ENCODE measurements at places on chromosomes 2 and 18. TPM values are rescaled to one million over a fixed set of nuclear protein-coding genes. Genes with fewer than 3 reads are reported as not detected.

The PPP3R1 gene
- polyA plus RNA-seq = 25.9 TPM

DNA sequence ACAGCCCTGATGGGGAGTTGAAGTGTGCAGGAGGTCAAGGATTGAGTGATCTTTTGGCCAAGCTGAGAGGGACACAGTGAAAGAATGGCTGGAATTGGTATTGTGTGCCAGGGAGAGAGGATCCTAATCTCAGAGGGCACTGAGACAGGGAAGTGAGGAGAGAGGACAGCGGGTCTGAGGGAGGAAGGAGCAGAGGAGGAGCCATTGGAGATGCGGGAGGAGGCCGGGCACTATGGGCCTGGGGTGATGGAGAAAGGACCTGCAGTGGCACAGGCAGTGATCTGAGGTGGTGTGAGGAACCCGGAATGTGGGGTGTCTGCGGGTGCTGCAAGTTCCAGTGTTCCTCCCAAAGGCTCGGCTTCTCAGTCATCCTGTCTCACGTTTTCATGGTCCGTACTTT, 26.8 kb downstream of the RNF144A start:
- no peaks in the 10 kb centered on the region for H3K4me1 ChIP-seq
- DNase-seq = no peak
- no peak overlapping the region for H3K4me3 ChIP-seq
- H3K27ac ChIP-seq = no peak overlapping the region

GRCh38 chr2:15980605-15981098, 40.3 kb downstream of the MYCN start:
- DNase-seq = no peak
- H3K27ac ChIP-seq = no peak overlapping the region
- H3K36me3 ChIP-seq = no peaks in the 10 kb centered on the region

GRCh38 chr2:71700041-71700657, 246.8 kb downstream of the DYSF start:
- no peak overlapping the region for H3K27ac ChIP-seq
- H3K27me3 ChIP-seq = no peaks in the 10 kb centered on the region
- no peak overlapping the region for H3K4me3 ChIP-seq

DNA sequence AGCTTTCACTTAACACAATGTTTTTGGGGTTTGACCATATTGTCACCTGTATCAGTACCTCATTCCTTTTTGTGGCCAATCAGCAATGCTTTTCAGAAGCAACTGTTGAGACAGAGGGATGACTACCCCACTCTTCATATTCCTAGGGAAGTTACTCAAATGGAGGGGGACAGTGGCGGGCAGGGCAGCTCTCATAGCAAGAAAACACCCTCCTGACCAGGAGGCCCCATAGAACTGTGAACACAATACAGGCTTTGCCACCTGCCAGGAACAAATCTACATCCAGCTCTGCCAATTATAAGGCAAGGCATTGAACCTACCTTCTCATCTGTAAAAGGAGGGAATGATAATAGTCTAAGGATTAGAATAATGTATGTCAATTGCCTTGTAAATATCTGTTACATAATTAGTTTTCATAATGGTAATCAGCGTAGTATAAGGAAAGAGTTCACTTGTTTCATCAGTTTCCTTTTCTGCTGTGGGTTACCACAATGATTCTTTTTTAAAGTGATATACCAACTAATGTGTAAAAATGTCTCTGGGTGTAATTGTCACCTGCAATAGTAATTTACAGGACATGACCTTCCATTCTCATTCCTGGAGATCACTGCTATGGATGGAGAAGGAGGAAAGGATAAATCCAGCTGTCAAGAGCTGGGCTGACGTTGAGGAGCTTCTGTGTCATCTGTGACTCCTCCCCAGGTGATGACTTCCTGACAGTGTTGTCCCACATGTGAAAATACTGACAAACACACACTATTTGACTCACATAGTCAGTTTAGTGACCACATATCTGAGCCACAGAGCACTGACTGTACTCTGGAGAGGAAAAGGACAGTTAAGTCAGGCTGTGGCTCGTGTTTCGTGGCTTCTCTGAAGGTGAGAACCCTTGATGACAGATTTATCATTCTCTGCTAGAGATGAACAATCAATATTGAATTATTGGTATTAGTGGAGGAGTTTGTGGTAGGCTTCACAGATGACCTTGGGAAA, 13.5 kb downstream of the ALPK2 start:
- H3K27ac ChIP-seq = no peak overlapping the region
- no peak for DNase-seq
- H3K36me3 ChIP-seq = no peaks in the 10 kb centered on the region
- no peaks in the 10 kb centered on the region for H3K4me1 ChIP-seq
- H3K27me3 ChIP-seq = no peaks in the 10 kb centered on the region

- no peak for DNase-seq
- no peak overlapping the region for H3K4me3 ChIP-seq
- H3K36me3 ChIP-seq = no peaks in the 10 kb centered on the region
- no peaks in the 10 kb centered on the region for H3K4me1 ChIP-seq
- no peak overlapping the region for H3K27ac ChIP-seq
Observed at GRCh38 chr2:31997653-31998052, 13.2 kb downstream of the MEMO1 start.
